ENCODE measurements at places on chromosomes 7 and 10.

DNA sequence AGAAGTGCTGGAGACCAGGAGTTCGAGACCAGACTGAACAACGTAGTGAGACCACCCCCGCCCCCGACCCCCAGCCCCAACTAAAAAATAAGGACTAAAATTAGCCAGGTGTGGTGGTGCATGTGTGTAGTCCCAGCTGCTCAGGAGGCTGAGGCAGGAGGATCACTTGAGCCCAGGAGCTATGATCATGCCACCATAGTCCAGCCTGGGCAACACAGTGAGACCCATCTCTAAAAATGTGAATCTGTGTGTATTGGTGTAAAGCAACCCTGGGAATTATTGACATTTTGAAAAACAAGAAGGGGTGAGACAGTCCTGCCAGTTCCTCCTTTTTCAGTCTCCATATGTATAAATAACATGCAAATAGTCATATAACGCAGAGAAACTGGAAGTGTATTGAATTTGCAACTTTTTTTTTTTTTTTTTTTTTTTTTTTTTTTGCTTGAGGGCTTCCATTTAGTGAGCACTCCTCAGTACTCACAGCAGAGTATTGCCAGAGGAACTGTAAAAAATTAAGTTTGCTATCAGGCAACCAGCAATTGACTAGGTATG, 3.4 kb upstream of the ITGB1 start:
- no peak for DNase-seq

DNA sequence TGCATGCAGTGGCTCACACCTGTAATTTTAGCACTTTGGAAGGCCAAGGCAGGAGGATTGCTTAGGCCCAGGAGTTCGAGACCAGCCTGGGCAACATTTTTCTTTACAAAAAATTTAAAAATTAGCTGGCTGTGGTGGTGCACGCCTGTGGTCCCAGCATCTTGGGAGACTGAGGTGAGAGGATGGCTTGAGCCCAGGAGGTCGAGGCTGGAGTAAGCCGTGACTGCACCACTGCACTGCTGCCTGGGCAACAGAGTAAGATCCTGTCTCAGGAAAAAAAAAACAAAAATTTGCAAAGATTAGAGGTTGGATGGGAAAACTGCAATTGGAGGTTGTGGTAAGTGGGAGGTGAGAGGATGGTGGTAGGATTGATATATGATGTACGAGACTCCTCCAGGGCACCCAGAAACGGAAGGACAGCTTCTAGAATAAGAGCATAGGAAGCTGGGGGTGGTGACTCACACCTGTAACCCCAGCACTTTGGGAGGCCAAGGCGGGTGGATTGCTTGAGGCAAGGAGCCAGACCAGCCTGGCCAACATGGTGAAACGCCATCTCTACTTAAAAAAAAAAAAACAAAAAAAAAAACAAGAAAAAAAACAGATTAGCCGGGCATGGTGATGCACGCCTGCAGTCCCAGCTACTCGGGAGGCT, 19.1 kb upstream of the PARP12 start:
- no peak for DNase-seq

DNA sequence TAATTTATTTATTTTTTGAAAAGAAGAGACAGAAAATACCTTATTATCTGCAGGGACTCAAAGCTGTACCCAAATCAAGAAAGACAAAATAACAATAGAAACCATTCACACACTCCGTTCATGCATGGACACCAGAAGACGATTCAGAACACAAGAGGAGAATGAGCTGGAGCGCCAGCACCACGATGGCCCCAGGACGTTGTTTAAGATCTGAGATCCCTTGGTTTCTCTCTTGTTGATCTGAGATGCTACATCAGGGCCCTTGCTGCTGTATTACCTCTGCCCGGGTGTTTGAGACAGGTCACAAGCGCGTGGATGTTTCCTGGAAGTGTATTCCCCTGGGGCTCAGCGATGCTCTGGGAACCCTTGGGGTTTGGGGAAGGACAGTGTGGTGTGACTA, 46.8 kb downstream of the CHST3 start:
- DNase-seq, result no peak

- no peak for DNase-seq
These were observed 13.9 kb downstream of the CHAT start for GRCh38 chr10:49627644-49628247.

DNA sequence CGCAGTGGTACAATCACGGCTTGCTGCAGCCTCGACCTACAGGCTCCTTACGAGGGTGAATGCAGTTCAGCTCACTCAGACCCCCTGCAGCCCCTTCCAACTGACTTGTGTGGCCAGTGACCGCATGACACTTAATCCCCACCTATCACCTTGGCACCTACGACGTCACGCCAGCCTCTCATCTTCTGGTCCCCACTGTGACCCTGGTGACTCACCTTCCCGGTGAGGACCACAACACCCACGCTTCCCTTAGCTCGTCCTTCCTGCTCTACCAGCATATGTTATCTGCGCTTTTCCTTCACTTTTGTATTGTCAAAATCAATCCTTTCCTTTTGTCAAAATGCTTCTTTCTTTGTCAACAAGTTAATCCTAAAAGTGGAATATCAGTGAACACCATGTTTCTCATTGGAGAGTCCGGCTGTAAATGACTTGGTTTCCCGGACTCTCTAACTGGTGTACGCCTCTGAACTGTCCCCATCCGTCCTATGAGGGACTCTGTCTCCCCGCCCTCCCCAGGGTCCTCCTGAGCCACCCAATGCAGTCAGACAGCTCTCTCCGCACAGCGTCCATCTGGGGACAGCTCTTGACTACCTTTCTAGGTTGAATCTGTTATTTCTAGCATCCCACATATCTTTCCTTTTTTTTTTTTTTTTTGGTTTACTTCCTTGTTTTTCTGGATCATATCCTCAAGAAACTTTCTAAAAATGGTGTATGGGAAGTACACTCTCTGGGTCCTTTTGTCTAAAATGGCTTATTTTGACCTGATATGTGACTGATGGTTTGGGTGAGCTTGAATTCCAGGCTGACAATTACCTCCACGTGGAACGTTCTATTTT, 37.3 kb downstream of the CFAP46 start:
- no peak for DNase-seq

GRCh38 chr7:13414181-13414580, 575.3 kb downstream of the ETV1 start:
- no peak for DNase-seq

DNA sequence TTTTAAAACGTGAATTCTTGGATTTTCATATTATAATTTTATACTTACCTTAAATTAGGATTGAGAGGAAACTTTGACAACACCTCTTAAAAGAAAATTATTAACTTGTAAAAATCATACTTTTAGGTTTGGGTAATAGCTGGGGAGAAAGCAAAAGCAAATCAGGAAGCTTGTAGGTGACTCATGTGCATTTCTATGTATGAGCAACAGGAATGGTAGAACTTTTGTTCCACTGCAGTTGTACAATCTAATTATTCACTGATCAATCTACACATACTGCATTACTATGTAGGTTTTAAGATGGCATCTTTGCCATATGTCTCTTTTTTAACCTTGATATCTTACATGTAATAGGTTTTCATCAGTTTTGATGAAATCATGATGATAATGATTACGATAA, 223.2 kb downstream of the PRKG1 start:
- no peak for DNase-seq

- DNase-seq, result no peak
These were observed 521.1 kb upstream of the POT1 start for GRCh38 chr7:125450749-125451148.

GRCh38 chr10:62278441-62278910, 9.8 kb upstream of the RTKN2 start:
- DNase-seq, result no peak

DNA sequence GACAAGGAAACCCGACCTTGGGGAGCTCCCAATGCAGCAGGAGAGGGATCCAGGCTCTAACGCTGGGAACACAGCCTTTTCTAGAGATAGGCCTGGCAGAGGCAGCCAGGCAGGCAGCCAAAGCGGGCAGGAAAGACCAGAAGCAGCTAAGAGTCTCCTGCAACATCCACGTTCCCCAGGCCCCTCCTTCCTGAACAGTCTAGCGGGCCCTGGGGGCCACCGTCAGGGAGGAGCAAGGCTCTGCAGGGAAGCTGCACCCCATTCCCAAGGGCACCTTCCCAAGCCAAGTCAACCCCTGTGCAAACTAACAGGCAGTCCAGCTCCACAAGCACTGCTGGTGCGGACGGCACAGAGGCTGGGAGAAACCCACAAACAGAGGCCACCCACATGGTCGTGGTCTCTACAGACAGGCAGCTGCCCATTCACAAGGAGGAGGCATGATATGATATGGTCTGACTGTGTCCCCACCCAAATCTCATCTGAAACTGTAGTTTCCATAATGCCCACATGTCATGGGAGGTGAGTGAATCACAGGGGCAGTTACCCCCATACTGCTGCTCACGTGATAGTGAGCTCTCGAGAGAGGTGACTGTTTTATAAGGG, 115.7 kb downstream of the MAD1L1 start:
- DNase-seq, result peak; percentile 26

Measured in NCI-H1092 (cell line).